Upper lobe of left lung (tissue), 6 donors: ENCODE measurements at places on chromosomes 4 and X.
A peak's percentile ranks its signal among the peaks of the same experiment; 100 is the strongest.

- DNase-seq = no peak
Measured at GRCh38 chrX:136148391-136148790, 1.1 kb downstream of the FHL1 start.

DNA sequence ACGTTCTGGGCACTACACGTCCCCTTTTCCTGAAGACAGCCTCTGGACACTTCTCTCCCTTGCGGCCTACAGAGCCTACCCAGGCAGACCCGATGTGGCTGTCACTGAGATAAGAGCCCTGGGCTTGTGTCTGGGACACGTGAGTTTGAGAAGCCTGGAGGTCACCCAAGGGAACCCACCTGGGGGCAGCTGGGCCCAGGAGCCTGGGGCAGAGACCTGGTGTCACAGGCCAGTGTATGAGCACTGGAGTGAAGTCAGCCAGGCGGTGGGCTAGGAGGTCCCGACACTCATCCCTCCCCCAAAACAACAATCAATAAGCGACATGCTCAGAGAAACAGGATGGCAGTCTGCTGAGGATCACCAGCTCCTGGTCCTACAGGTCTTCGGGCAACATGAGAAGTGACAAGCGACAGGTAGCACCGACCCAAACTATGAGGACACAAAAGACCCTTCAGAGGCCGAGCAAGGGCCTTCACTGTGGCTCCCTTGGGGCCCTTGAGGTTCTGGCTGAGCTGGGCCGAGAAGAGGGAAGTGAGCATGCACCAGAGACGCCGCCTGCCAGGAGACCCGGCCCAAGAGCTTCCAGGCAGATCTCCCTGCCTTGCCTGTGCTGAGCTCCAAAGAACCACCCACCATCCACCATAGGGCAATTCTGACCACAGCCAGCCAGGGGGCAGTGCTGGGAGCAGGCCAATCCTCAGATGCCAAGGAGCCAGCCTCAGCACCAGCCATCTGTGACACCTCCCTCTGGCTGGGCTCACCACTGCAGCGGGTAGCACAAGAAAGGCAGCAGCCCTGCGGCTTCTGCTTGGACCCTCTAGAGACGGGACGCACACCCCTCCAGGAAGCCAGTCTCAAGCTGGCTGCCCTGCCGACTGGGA lies 11.0 kb upstream of the DUSP9 start:
- DNase-seq = no peak

DNA sequence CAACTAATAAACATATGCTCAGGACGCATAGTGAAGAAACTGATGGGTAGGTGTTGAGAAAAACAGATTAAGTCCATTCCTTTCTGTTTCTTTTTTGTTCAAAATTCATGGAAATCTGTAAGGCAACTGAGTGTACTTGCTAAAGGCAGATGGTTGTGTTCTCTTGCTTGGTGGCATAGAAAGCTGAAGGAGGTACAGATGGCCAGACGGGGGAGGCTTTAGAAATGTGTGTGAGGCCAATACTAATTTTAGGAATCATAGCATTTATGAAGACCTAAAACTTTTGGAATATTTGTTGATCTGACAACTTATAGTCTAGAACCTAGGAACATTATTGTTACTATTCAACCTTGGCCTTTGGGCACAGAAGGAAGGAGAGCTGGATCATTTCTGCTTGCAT lies 56.8 kb upstream of the EMCN start:
- no peak for DNase-seq

GRCh38 chrX:78555401-78555980 lies 103.6 kb downstream of the RTL3 start:
- no peak for DNase-seq

DNA sequence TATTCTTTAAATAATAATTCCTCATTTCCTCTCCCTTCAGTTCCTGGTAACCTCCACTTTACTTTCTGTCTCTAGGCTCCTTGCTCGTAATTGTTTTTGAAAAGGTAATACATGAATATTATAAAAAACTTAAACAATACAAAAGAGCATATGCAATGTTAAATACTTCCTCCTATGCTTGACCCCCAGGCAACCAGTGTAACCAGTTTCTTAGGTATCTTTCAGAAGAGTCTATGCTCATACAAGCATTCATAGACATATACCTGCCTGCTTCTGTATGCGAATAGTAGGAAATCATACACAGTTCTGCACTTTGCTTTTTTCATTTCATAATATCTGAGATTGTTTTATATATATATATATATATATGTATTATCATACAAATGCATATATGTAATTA lies 2.6 kb upstream of the MID2 start:
- DNase-seq = no peak

- DNase-seq = peak; percentile 89
Measured at GRCh38 chrX:38800981-38801845, at the start of gene MID1IP1. TSS of gene MID1IP1 (plus strand) at chrX:38801459. CDS start at chrX:38804947, 3,488 bp downstream.

GRCh38 chr4:85039526-85039925 lies 73.0 kb upstream of the WDFY3 start:
- no peak for DNase-seq

GRCh38 chr4:176981074-176981473 lies 188.4 kb upstream of the VEGFC start:
- no peak for DNase-seq

GRCh38 chrX:8647176-8647575 lies 84.8 kb downstream of the ANOS1 start:
- DNase-seq = no peak

- no peak for DNase-seq
Measured at GRCh38 chr4:22237846-22238494, 277.9 kb downstream of the ADGRA3 start.

DNA sequence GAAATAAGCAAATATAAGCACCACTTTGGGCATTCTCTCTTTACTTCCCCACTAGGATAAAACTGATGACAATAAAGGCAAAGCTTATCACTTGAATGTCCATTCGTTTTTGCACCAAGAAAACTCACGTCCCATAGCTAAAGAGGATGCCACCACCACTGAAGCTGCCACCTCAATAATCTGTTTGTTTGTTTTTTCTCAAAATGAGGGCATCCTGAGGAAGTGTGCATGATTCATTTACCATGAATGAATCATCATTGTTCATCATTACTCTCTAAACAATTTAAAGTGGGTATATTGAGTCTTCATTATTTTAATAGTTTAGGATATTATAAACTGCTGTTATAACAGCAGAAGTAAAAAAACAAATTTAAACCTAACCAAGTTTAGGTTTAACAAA lies 168.2 kb downstream of the DCTD start:
- no peak for DNase-seq

- DNase-seq = no peak
Measured at GRCh38 chr4:67719953-67720617, 19.1 kb upstream of the UBA6 start.

DNA sequence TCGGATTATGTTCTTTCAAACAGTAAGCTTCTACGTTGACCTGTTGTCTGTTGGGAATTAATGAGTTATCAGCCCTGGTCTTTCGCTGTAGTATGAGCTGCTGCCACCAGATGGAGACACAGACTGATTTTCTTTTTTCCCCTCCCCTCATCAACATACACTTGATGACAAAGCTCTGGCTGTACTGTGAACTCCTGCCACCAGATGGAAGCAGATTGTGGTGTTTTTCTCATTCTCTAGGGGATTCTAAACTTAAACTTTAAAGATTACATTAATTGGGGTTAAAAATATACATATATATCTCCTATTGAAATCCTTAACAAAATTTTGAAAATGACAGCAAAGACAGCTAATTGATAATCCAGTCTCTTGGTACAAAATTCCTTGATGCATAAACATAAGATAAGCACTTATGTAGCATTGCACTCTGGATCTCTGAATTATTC lies 44.8 kb downstream of the SMS start:
- no peak for DNase-seq

GRCh38 chrX:129632443-129632842 lies 22.3 kb downstream of the APLN start:
- DNase-seq = no peak

GRCh38 chr4:38618505-38618904 lies 45.5 kb upstream of the KLF3 start:
- DNase-seq = no peak

- DNase-seq = no peak
Measured at GRCh38 chrX:108313669-108314068, 124.6 kb downstream of the COL4A6 start.

DNA sequence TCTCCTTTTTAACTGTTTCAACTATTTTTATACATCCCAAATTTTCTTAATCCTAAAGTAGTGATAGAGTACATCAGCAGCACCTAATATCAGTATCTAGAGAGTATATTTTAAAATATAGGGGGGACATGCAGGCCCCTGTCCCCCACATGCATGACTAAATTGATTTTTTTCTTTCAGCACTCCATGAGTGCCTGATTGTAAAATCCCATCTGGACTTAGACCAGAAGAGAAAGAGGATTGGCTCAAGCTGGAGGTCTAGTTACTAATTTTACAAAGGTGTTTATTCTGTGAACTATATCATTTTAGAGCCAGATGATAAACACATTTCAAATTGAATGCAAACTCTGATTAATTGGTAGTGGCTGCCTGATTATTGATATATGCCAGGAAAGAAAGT lies 1533.9 kb upstream of the PABPC4L start:
- DNase-seq = no peak

- DNase-seq = no peak
Measured at GRCh38 chr4:6342530-6343293, 73.1 kb downstream of the WFS1 start.

- DNase-seq = no peak
Measured at GRCh38 chrX:85114776-85115175, 111.1 kb downstream of the APOOL start.

- no peak for DNase-seq
Measured at GRCh38 chrX:54923376-54923775, 2.8 kb downstream of the TRO start.

DNA sequence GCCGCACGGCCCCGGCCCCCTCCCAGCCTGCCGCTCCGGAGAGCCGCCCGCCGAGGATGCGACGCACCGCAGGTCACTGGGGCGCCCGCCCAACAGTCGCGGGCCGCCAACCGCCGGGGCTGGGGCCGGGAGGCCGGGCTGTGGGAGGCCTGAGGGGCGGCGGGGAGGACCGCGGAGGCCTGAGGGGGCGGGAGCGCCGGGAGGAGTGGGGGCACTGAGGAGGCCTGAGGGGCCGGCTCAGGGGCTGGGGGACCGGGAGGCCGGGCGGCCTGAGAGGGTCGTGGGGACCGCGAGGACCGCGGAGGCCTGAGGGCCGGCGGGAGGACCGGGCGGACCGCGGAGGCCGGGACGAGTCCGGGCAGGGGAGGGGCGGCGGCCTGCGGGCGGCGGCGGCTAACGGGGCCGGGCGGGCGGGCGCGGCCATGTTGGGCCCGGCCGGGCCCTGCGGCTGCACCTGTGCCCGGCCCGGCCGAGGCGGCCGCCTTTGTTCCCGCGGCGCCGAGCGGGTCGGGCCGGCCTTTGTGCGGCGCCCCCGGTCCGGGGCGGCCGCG lies 353 bp downstream of the NSD2 start:
- no peak for DNase-seq

DNA sequence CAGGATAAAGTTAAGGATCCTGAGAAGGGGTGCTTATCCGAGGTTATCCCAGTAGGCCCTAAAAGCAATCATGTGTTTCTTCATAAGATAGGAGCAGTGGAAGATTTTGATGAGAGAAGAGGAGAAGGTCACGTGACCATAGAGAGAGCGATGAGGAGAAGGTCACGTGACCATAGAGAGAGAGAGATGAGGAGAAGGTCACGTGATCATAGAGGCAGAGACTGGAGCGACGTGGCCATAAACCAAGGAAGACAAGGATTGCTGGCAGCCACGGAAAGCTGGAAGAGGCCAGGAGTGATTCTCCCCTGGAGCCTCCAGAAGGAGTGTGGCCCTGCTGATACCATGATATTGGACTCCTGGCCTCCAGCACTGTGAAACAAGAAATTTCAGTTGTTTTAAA lies 38.4 kb upstream of the ZNF518B start:
- DNase-seq = no peak
